Lung microvascular endothelial cell (primary cell): ENCODE measurements at places on chromosomes 4 and X.

- no peak for DNase-seq
These were observed 1067.6 kb upstream of the FTHL17 start for GRCh38 chrX:32139476-32139875.

- DNase-seq: no peak
These were observed 11.2 kb downstream of the FGFBP2 start for GRCh38 chr4:15951781-15952180.

DNA sequence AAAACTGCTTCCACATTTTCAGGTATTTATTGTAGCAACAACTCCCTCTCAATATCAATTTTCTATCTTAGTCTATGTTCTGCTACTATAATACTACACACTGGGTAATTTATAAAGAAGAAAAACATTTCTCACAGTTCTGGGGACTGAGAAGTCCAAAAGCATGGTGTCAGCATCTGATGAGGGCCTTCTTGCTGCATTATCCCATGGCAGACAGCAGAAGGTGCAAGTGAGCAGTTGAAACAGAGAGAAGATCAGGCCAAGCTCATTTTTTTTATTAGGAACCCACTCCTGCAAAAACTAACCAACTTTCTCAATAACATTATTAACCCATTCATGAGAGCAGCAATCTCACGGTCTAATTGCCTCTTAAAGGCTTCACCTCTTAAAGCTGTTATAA, 376.0 kb downstream of the RAB28 start:
- no peak for DNase-seq

DNA sequence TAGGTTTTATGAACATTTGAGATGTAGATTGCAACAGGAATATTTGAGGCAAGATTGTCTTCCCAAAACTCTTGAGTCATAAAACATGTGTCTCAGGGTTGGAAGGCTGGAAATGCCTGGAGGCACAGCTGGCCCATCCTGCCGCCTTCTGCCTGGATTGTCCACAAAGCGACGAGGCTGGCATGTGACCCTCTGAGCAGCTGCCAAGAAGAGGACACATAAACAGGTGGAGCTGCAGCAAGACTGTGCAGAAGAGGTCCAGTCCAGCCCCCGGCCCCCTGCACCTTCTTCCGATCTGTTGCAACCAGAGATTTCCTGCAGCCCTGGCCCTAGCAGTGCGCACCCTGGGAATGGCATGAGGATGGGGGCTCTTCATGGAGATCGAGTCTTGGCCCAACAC, 101.9 kb upstream of the BCOR start:
- DNase-seq: no peak

DNA sequence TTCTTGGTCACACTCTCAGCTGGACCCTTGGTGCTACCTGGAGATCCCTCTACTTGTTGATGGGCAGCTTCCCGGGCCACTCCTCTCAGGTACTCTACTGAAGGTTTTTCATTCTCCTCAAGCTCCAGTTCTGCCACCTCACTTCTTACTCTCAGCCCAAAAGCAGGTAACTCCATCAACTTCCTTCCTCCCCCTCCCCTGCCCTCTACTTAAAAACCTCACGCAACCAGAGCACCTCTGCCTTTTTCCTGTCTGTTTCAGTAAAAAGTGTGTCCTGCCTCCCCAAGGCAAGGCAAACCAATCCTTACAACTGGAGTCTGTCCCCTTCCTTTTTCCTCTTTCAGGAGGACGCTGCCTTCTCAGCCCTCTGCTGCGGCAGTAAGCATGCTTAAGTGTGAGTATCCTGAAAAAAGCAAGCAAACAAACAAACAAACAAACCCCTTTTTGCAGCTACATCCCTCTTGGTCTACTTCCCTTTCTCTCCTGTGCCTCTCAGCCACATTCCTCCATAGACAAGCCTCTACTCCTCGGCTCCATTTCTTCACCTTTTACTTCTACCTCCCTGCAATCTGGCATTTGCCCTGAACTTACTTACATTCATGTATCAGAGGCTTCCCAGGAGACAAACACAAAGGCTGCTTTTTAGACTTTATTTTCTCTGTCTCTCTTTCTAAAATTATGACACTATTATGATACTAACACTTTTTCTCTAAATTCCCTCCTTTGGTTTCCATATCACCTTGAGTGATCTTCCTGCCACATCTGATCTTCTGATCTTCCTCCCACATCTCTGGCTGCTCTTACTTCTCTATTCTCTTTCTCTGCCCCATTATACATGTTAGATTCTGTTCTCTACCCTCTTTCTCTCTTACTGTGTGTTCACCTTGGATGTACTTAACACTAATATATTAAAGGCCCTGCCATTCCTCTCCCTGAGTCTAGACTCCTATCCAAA, 5.4 kb downstream of the ALPK1 start:
- DNase-seq: no peak

DNA sequence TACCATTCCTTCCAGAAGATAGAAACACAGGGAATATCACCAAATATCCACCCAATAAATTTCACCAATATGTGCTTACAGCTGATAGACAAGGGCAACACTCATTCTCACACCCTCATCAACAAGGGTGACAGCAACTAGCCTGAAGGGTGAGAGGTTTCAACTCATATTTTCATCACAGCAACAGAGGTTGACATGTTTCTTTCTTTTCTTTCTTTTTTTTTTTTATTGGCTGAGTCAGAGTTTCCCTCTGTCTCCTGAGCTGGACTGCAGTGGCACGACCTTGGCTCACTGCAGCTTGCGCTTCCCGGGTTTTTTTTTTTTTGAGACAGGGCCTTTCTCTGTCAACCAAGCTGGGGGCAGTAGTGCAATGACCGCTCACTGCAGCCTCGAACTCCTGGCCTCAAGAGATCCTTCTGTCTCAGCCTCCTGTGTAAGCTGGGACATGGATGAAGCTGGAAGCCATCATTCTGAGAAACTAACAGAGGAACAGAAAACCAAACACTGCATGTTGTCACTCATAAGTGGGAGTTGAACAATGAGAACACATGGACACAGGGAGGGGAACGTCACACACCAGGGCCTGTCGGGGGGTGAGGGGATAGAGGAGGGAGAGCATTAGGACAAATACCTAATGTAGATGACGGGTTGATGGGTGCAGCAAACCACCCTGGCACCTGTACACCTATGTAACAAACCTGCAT, 27.5 kb upstream of the ASMTL start:
- peak; percentile 32 for DNase-seq

- DNase-seq: no peak
These were observed 478.0 kb downstream of the KCNIP4 start for GRCh38 chr4:21470535-21470934.

GRCh38 chr4:53734584-53735353, 143.5 kb upstream of the LNX1 start:
- DNase-seq: peak; percentile 62

DNA sequence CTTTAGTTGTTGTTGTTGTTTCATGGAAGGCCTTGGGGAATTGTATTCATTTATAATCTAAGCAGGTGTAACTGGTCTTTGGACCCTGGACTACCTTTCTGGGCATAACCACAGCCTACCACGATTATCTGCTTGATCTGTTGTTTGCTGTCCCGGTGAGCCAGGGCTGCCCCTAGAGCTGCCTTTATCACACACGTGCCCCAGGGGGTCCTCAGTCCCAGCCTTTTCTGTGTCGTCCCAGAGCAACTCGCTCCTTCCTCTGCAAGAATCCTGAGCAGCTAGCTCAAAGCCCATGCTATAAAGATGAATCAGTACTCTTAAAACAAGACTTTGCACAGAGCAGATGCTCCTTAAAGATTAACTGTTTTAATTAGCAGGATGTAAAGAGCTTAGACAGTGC, 273.2 kb downstream of the EVC2 start:
- no peak for DNase-seq

GRCh38 chr4:151781026-151781425, 20.2 kb upstream of the GATB start:
- no peak for DNase-seq

DNA sequence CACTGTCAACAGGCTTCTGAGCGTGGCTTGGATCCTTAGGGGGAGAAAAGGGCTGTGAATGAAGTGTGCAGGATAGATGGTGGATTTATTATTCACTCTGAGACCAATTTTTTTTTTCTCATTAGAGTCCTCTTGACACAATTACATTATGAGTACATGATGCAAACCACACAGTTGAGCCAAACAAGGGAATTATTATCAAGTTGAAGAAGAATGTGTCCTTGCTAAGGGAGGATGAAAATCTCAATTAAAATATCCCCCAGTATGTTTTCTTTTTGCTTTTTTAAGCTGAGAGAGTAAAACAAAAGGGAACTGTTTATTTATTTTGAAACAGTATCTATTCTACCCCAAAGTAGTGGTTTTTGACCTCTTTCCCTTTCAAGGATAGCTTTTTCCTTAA, 40.4 kb downstream of the RPS3A start:
- no peak for DNase-seq

GRCh38 chr4:7426525-7427171, 8.1 kb downstream of the PSAPL1 start:
- no peak for DNase-seq

- no peak for DNase-seq
These were observed 9.7 kb downstream of the HS6ST2 start for GRCh38 chrX:132948648-132949260.

GRCh38 chr4:120080533-120080932, 13.9 kb upstream of the MAD2L1 start:
- no peak for DNase-seq

- peak; percentile 57 for DNase-seq
These were observed 31.5 kb downstream of the PRPS1 start for GRCh38 chrX:107659768-107660167.

DNA sequence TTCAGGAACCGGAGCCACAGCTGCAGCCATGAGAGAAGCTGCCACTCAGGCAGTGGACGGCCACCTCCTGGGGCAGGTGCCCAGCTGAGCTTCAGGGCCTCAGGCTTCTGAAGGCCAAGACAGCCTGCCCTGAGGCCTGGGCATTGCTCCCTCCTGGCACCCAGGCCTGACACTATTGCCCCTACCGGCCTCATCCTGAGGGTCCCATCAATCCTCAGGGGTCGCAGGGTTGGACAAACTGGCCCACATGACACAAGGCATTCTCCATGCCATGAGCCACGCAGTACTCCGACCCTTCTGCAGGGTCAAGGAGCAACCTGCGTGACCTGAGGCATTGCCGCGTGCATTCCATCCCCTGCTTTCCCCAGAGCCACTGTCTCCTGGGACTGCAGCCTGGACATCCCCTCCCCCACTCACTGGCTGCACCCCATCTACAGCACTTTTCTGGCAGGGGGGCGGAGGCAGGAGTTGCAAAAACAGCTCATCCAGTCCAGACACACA, 3.0 kb upstream of the ZFP92 start:
- no peak for DNase-seq

DNA sequence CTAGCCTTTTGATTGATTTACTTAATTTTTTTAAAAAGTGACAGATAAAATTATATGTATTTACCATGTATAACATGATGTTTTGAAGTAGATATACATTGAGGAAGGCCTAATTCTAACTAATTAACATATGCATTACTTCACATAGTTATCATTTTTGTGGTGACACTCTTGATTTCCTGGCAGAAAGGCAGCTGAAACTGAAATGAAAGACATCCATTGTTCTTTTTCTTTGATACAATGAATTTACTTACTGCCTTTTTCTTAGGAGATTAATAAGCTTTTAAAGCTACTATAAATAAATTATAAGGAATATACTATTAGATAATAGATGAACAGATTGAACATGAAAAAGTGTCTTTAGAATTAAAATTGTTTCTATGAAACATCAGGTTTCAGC, 26.7 kb downstream of the ANKRD50 start:
- no peak for DNase-seq

- DNase-seq: no peak
These were observed 72.4 kb upstream of the ZCCHC13 start for GRCh38 chrX:74231625-74232024.

DNA sequence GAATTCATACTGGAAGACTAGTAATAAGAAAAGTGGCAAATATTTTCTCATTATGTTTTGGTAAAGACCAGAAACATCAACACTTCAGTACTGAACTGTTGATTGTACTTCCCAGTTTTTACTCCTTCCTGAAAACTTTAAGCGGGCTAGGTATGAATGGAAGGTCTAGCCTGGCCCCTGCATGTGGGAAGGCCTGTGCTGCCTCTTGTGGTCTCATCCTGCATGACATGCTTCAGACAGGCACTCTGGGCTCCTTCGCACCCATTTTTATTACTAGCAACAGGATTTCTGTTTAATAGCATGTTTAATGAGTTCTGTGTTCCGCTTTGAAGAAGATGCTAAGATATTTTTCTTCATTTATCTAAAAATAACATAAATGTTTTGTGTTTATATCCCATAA, 279.1 kb downstream of the ANK2 start:
- DNase-seq: no peak

DNA sequence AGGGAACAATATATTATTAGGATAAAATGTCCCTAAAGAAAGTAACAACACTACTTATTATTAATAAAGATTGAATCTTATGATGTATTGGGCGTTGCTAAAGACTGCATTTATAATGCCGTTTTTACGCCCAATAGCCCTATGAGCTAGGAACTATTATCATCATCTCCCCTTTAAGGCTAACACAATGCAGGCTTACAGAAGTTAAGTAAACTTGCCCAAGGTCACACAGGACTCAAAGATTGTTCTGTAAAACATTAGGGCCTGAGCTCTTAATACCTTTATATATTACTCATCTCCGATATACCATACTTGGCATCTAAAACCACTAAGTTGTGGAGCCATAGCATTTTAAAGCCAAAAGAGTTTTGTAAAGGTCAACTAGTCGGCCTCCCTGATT, 149.5 kb downstream of the FAM13A start:
- no peak for DNase-seq

DNA sequence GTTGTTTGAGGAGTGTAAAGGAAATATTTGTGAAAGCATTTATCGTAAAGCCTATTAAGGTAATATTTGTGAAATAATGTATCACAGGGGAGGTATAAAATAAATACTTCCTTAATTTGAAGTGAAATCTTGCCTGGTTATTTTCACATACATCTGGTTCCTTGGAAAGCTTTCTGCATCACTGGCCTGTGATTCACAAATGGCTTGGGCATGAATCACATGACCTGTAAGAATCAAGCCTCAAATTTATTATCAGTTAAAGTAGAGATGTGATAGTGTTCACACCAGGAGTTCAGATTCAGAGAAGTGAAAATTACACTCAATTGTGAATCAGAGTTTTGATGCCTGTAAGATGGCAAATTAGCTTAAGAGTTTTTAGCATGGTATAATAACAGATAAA, 1911.4 kb downstream of the STIM2 start:
- no peak for DNase-seq

GRCh38 chr4:83390944-83391343, 56.3 kb upstream of the HPSE start:
- DNase-seq: no peak

DNA sequence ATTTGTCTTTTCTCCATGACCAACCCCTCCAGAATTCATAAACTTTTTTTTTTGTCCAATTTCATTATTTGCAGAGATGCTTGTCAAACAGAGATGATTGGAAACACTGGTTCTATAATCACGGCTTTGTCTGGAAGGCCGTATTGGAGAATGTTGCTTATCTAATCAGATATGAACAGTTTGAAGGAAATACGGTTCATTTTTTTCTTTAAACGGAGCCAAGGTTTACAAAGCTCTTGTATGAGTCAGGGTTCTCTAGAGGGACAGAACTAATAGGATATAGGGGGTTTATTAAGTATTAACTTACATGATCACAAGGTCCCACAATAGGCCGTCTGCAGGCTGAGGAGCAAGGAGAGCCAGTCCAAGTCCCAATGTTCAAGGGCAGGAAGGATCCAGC, 1415.8 kb downstream of the C4orf33 start:
- DNase-seq: no peak

- no peak for DNase-seq
These were observed 44.0 kb upstream of the USP38 start for GRCh38 chr4:143140696-143141095.
